ENCODE measurements at places on chromosomes 5 and 9. TPM values are rescaled to one million over a fixed set of nuclear protein-coding genes. Genes with fewer than 3 reads are reported as not detected.

Gene ACOT12
- total RNA-seq: 2.4 TPM

Gene FABP6
- total RNA-seq: not detected

Gene SHC3
- total RNA-seq: 28.3 TPM

Gene GLRA1
- total RNA-seq: 3.6 TPM

Gene SIT1
- not detected for total RNA-seq

Gene EDIL3
- total RNA-seq: 72.4 TPM

Gene CEMIP2
- total RNA-seq: 43.7 TPM

Gene NUP155
- 64.5 TPM for total RNA-seq

Gene ZBTB6
- total RNA-seq: 35.9 TPM

Gene DAPK1
- 71.8 TPM for total RNA-seq

Gene PIP5KL1
- 3.5 TPM for total RNA-seq

Gene SARDH
- total RNA-seq: 4.2 TPM

Gene RASEF
- 0.73 TPM for total RNA-seq

Gene CFAP157
- 0.27 TPM for total RNA-seq

Gene MOB3B
- 5.6 TPM for total RNA-seq

Gene TNFSF15
- total RNA-seq: 0.18 TPM

Gene TLX3
- 5.2 TPM for total RNA-seq

Gene WDR31
- total RNA-seq: 2.4 TPM

Gene INSL4
- not detected for total RNA-seq

Gene TRAF1
- total RNA-seq: 3.6 TPM

Gene CDKN2A
- not detected for total RNA-seq

Gene C9orf43
- 0.73 TPM for total RNA-seq

Gene CAMK2A
- total RNA-seq: 7.5 TPM

Gene NTRK2
- 159 TPM for total RNA-seq

Gene ANKRD33B
- total RNA-seq: 6.9 TPM

Gene CTXN3
- total RNA-seq: 2.8 TPM

Gene LCN1
- not detected for total RNA-seq

Gene TXNDC8
- total RNA-seq: not detected

Gene NUDT2
- total RNA-seq: 10.1 TPM

Gene HACD4
- total RNA-seq: 1.5 TPM

Gene FOXE1
- not detected for total RNA-seq

Gene HNRNPK
- 553 TPM for total RNA-seq

Gene TSSK1B
- 0.73 TPM for total RNA-seq

Gene SPATA31E1
- total RNA-seq: not detected

Gene SLC6A3
- 0.18 TPM for total RNA-seq

Gene HCN1
- total RNA-seq: 32.5 TPM

Gene KCTD16
- 20.4 TPM for total RNA-seq

Gene TMEM167A
- total RNA-seq: 90.5 TPM

Gene FCN1
- total RNA-seq: 0.27 TPM

Gene BRINP1
- total RNA-seq: 35.4 TPM

Gene TUSC1
- total RNA-seq: 5.9 TPM

Gene FOXD4L4
- total RNA-seq: 0.45 TPM

Gene SPATA31D4
- not detected for total RNA-seq

Gene ADGRV1
- 249 TPM for total RNA-seq

Gene PAIP2
- 78.7 TPM for total RNA-seq

Gene BHMT
- 0.64 TPM for total RNA-seq

Gene CCNB1
- total RNA-seq: 40.5 TPM

Gene DTWD2
- total RNA-seq: 10.8 TPM

Gene ZNF462
- 102 TPM for total RNA-seq

Gene SOHLH1
- not detected for total RNA-seq

Gene PCDHGC5
- 16.4 TPM for total RNA-seq

Gene TEX48
- total RNA-seq: not detected

Gene EQTN
- total RNA-seq: 0.73 TPM

Gene SLC6A19
- 0.09 TPM for total RNA-seq

Gene FAM120AOS
- total RNA-seq: 24.7 TPM

Gene SOX30
- total RNA-seq: 0.18 TPM

Gene PRSS3
- total RNA-seq: 5.2 TPM

Data from cerebellum (tissue), 4 donors.